Esophagus squamous epithelium (tissue), 5 donors: ENCODE measurements at places on chromosomes 16 and 17. TPM values are rescaled to one million over a fixed set of nuclear protein-coding genes. Genes with fewer than 3 reads are reported as not detected.
A peak's percentile ranks its signal among the peaks of the same experiment; 100 is the strongest.

DNA sequence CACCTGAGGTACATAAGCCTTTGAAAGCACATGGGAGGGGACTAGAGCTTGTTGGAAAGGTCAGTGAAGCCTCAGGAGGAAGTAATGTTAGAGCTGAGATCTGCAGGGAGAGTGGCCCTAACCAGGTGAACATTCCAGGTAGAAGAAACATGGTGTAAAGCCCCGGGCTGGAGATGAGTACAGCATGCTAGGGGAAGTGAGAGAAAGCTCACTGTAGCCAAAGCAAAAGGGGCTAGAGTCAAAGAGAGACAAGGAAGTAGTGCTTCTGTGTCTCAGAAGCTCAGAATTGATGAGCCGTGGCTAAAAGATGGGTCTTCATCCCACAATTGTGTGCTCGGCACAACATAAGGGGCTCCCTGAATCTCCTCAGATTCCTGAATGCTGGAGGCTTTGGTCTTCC, 481.8 kb downstream of the XYLT1 start:
- H3K27me3 ChIP-seq, result no peaks in the 10 kb centered on the region
- H3K4me3 ChIP-seq, result no peak overlapping the region
- no peaks in the 10 kb centered on the region for H3K4me1 ChIP-seq
- no peak for DNase-seq
- no peaks in the 10 kb centered on the region for H3K36me3 ChIP-seq
- no peak overlapping the region for H3K27ac ChIP-seq

- no peak overlapping the region for H3K27ac ChIP-seq
- no peak overlapping the region for H3K4me3 ChIP-seq
- DNase-seq, result no peak
- peaks cover 14% of the 10 kb centered on the region for H3K27me3 ChIP-seq
Observed at GRCh38 chr17:7992924-7993323, 9.5 kb upstream of the GUCY2D start.

DNA sequence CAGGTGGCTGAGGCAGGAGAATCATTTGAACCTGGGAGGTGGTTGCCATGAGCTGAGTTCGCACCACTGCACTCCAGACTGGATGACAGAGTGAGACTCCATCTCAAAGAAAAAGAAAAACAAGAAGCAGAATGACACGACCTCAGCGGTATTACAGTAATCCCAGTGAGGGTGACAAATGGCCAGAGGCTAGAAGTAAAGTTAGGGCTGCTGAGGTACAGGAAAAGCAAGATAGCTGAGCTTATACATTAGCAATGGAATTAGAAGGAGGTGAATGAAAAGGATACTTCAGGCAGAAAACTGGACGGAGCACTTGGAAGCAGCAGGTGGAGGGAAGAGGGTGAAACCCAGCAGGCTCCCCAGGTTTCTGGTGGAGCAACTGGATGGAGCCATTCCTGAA, 26.1 kb upstream of the AMZ2 start:
- H3K27ac ChIP-seq, result no peak overlapping the region
- H3K4me1 ChIP-seq, result no peaks in the 10 kb centered on the region
- H3K27me3 ChIP-seq, result no peaks in the 10 kb centered on the region
- no peak for DNase-seq
- H3K36me3 ChIP-seq, result no peaks in the 10 kb centered on the region
- no peak overlapping the region for H3K4me3 ChIP-seq

GRCh38 chr17:55607731-55608341, 96.6 kb upstream of the SMIM36 start:
- H3K4me3 ChIP-seq, result no peak overlapping the region
- H3K27ac ChIP-seq, result no peak overlapping the region
- no peaks in the 10 kb centered on the region for H3K4me1 ChIP-seq
- no peaks in the 10 kb centered on the region for H3K27me3 ChIP-seq
- no peak for DNase-seq

DNA sequence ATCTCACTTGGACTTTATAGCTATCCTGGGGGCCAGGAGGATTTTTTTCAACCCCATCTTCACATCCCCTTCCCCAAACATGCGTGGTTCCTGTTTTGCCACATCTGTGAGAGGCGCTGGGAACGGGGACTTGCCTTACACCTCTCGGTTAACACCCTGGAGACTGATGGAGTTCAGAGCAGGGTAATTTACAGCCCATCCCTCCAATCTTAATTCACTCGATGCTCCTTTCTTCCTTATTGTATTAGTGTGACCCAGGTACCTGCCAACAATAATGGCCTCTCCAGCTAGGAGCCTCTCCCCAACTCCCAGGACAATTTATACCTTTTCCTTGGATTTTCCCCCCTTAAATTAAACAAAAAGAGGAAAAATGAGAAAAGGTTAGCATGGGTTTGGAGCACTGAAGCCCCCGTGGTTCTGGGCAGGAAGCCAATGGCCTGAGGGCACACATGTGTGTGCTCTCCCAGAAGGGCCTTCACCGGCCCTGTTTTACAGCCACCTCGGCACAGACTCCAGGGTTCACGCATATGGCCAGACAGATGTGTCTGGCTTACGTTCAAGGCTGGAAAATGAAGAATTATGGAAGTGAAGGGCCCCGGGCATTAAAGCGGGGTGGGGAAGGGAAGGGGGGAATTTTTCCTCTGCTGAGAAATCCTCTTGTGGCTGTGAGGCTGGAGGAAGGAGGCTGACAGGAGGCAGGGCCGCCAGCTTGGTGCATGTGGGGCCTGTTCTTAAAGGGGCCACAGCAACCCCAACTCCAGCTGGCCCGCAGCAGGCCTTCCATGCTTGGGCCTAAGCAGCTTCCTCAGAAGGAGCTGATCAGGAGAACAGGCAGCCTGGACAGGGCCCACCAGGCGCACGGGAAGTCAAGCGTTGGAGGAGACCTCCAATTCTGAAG, 21.4 kb downstream of the HIC1 start:
- H3K36me3 ChIP-seq, result peaks cover 87% of the 10 kb centered on the region
- H3K4me1 ChIP-seq, result peaks cover 5% of the 10 kb centered on the region
- H3K27ac ChIP-seq, result peak overlapping the region; percentile 85

DNA sequence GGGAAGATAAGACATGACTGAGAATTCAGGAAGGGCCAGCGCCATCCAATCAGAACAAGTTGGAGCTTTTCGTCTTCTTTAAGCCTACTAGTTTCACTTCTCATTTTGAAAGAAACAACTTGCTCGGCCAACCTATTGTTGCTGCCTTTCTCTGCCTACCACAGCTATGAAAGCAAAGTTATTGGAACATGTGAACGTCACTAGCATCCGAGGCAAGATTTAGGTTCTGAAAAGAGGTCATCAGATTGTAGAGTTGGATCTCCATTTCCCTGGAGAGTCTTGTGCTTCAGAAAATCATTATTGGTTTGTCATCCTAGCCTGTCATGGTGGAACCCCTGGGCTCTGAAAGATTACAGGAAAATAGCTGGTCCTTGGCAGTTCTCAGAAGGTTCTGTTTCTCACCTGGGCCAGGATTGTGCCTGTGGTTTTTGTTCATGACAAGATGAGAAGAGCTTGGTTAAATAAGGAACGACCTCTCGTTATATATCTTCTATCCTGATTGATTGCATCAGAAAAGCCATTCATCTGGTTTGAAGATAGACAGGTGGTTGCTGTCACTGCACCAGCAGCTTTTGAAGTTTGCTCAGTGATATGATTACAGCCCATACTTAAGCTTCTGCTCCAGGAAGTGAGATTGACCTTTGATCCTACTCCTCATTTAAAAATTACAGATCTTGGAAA, 25.3 kb downstream of the CDH13 start:
- H3K4me3 ChIP-seq, result no peak overlapping the region
- H3K27ac ChIP-seq, result no peak overlapping the region
- DNase-seq, result no peak
- H3K4me1 ChIP-seq, result peaks cover 5% of the 10 kb centered on the region
- no peaks in the 10 kb centered on the region for H3K36me3 ChIP-seq

DNA sequence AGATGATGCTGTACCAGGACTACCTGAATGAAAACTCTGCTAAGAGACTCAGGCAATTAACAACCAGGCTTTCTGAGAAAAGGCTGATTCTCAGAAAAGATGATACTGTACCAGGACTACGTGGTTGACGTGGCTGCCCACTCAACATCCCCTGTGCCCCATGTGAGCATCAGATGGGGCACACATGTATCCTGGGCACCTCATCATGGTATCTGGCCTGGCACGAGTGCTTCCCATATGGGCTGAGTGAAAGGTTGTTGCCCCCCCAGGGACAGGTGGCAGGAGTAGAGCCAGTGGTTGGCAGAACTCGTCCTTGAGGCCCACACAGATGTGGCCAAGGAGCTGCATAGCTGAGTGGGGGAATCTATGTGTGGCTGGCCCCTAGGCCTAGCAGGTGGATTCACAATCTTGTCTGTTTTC, 3.5 kb upstream of the CES4A start:
- peaks cover 4% of the 10 kb centered on the region for H3K4me1 ChIP-seq
- H3K36me3 ChIP-seq, result no peaks in the 10 kb centered on the region

DNA sequence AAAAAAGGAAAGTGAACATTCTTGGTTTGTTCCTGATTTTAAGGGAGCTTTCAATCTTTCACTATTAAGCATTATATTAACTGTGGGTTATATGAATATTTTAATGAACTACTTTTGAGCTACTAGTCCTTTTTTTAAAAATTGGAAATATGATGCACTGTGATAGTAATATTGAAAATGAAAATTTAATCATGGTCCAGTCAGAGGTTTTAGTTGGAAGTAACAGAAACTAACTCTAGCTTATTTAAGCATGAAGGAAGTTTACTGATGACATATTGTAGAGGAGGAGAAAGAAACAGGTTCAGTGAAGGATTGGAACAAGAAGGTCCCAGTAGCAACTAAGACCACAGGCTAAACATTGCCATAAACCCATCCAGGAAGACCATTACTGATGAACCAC, 20.8 kb upstream of the TMIGD1 start:
- no peak for DNase-seq
- no peaks in the 10 kb centered on the region for H3K4me1 ChIP-seq
- H3K36me3 ChIP-seq, result no peaks in the 10 kb centered on the region
- no peak overlapping the region for H3K4me3 ChIP-seq
- H3K27me3 ChIP-seq, result no peaks in the 10 kb centered on the region
- no peak overlapping the region for H3K27ac ChIP-seq

ASB16 gene
- total RNA-seq, result not detected

ADAMTS18 gene
- not detected for total RNA-seq

GRCh38 chr17:6052926-6053325, 17.3 kb upstream of the WSCD1 start:
- no peaks in the 10 kb centered on the region for H3K4me1 ChIP-seq
- no peak for DNase-seq
- H3K27ac ChIP-seq, result no peak overlapping the region
- H3K36me3 ChIP-seq, result no peaks in the 10 kb centered on the region
- H3K4me3 ChIP-seq, result no peak overlapping the region
- H3K27me3 ChIP-seq, result no peaks in the 10 kb centered on the region

DNA sequence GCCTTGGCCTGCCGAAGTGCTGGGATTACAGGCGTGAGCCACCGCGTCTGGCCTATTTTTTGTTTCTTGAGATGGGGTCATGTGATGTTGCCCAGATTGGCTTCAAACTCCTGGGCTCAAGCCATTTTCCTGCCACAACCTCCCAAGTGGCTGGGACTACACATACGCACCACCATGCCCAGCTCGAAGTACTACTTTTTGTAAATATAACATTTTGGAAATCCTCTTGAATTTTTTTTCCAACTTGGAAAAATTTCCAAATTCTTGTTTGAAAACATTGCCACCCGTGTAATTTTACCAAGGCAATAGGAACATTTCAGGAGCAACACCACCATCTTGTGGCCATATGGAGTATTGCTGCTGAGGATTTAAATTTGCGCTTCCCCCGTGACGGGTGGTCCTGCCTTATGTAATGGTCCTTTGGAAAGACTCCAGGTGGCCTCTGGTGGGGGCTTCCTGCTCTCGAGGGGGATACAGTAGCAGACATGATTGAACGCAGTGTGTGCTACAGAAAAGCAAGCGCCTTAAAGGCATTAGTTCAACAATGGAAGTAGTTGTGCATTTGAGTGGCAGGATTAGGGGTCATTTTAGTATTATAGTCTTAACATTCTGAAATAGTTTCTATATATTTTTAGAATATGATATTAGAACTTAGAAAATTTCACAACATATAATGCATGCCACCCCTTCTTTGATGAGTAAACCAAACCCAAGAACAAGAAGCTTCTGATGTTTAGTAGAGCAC, 8.0 kb downstream of the FLYWCH1 start:
- peaks cover 28% of the 10 kb centered on the region for H3K4me1 ChIP-seq
- no peak for DNase-seq
- H3K36me3 ChIP-seq, result peaks cover 2% of the 10 kb centered on the region
- H3K27ac ChIP-seq, result peak overlapping the region; percentile 77
- H3K27me3 ChIP-seq, result no peaks in the 10 kb centered on the region

DNA sequence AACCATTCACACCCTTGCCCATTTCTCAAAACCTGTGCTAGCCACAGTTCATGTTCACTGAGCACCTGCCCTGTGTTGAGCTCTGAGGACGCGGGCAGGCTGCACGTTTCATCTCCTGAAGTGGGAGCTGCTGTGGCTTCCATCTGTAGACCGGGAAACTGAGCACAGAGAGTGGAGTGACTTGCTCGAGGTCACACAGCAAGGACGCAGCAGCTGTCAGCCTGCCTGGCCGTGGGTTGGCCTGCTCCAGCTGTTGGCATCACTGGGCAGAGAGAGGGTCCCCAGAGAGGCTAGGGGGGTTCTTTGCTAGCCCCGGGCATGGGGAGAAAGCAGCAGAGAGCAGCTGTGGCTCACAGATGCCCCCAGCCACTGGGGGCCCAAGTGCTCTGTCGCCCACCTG, 28.8 kb downstream of the ZFPM1 start:
- H3K27me3 ChIP-seq, result no peaks in the 10 kb centered on the region
- no peak overlapping the region for H3K4me3 ChIP-seq
- no peak for DNase-seq
- no peaks in the 10 kb centered on the region for H3K4me1 ChIP-seq

TMEM88 gene
- not detected for total RNA-seq

DNA sequence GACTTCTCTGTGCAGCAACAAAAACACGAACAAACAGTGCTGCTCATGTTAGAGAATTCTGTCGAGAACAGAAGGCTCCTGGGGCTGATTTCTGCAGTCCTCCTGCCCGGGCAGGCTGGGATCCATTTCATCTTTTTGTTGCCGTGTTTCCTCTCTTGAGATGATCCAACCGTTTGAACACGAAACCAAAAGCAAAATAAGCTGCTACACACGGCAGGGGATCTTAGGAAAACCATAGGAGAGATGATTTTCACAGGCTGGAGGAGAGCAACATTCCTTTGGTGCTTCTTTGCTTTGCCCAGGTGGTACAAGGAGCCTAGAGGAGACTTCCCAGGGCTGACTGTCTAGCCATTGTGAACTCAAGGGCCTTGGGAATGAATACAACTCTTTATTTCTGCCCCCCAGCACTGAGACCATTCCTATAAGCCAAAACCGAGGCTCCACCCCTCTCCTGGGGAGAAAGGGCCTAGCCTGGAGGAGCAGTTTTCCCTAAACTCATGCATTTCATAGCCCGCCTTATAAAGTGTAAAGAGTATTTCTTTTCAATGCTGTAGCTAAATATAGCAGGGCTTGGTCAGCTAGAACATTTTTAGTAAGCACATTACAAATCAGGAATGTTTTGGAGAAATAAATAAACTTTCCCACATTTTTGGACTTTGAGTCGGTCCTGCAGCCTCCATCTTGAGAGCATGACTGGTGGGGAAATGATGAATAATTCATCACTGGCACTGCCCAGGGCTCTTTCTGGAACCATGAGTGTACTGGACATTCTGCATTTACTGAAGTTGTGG, 7.7 kb downstream of the FOXL1 start:
- no peaks in the 10 kb centered on the region for H3K27me3 ChIP-seq
- no peak overlapping the region for H3K27ac ChIP-seq
- no peak overlapping the region for H3K4me3 ChIP-seq
- no peaks in the 10 kb centered on the region for H3K4me1 ChIP-seq
